Stimulated activated CD4-positive, alpha-beta T cell treated with anti-CD3 and anti-CD28 coated beads, Interleukin-4, amount 100 ng/mL, for 1 hour (primary cell): ENCODE measurements at places on chromosomes 12 and 14.
A peak's percentile ranks its signal among the peaks of the same experiment; 100 is the strongest.

GRCh38 chr12:21453312-21453852 lies 15.9 kb downstream of the PYROXD1 start:
- DNase-seq = no peak

DNA sequence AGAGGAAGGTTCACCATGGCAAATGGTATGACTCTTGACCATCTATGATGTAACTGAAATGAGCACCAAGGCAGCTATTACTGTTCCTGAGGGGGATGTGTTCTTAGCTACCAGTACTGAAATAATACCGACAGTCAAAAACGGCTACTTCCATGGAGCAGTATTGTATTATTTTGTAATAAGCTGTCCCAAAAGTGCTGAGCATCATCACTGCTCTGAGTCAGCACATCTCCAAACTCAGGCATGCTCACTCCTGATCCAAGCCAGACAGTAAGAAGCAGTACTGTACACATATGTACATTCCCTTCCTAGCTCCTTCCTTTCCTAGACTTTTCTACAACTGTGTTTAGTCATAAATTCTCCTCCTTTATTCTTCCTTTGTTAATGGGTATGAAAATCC lies 8.6 kb downstream of the VTI1B start:
- DNase-seq = no peak

DNA sequence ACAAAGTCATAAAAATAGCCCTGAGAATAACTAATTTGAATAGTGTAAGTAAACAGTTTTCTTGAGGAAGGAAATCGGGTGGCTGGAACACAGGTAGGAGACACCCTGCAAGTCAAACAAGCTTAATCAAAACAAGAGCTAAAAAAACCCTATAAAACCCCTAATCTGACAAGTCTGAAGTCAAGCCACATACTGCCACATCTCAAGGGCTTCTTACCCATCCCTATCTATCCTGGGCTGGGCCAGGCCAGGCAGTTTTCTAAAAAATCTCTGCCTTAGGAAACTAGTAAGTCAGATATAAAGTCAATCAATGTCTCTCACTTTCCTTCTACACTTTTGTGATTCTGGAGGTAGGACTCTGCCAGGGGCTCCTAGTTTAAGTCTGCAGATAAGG lies 15.3 kb downstream of the UBE2N start:
- no peak for DNase-seq

DNA sequence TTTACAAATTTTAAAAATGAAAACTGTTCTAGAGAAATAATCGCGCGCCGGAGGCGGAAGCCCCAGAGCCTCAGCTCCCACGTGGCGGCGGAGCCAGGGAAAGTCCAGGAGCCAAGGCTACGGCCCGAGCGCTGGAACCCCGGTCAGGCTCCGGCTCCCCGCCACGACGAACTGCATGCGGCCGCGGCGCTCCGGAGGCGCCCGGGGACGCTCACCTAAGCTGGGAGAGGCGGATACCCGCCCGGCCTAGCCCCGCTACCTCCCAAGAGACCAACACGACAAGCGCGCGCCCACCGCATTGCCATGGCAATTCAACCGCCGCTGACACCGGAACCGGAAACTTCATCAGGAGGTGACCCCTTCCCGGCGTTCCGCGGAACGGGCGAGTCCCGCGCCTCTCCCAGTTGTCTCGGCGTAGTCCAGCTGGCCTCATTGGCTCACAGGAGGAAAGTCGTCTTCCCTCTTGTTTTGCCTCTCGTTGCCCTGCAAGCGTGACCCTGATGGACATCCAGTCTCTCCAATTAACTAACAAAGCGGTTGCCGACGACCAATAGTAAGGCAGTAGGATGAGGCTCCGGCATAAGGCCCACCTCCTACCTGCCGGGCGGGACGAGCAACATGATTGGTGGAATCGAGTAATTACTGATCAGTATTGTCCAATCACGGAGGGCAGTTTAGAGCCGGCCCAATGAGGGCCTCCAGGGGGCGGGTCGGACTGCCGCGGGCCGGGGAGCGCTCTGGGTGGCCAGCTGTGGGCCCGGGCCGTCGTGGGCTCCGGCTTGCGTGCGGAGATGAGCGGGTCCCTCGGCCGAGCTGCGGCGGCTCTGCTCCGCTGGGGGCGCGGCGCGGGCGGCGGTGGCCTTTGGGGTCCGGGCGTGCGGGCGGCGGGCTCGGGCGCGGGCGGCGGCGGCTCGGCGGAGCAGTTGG lies at the start of gene GLRX5:
Gene GLRX5 (plus strand): TSS at position 752 of the 927 bp plus-strand sequence. CDS start 40 bp downstream, at position 792.
- DNase-seq = peak; percentile 95

DNA sequence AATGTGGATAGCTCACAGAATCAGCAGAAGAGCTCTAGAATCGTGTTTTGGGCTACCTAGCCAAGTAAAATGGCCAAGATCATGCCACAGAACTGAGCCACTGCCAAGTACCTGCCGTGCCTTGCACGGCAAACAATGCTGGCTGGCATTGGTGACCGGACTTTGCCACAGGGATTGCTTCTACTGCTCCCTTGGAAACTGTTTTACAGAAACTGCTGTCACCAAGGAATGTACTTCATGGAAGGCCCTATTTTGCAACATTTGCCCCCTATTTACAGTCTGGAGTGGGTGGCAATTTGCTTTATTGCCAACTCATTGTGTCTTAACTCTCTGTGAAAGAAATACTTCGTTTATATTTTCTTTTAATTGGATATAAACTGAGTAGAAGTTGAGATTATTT lies 49.0 kb downstream of the BORCS5 start:
- DNase-seq = no peak

- DNase-seq = no peak
Measured at GRCh38 chr12:119576118-119576810, 17.3 kb upstream of the TMEM233 start.

DNA sequence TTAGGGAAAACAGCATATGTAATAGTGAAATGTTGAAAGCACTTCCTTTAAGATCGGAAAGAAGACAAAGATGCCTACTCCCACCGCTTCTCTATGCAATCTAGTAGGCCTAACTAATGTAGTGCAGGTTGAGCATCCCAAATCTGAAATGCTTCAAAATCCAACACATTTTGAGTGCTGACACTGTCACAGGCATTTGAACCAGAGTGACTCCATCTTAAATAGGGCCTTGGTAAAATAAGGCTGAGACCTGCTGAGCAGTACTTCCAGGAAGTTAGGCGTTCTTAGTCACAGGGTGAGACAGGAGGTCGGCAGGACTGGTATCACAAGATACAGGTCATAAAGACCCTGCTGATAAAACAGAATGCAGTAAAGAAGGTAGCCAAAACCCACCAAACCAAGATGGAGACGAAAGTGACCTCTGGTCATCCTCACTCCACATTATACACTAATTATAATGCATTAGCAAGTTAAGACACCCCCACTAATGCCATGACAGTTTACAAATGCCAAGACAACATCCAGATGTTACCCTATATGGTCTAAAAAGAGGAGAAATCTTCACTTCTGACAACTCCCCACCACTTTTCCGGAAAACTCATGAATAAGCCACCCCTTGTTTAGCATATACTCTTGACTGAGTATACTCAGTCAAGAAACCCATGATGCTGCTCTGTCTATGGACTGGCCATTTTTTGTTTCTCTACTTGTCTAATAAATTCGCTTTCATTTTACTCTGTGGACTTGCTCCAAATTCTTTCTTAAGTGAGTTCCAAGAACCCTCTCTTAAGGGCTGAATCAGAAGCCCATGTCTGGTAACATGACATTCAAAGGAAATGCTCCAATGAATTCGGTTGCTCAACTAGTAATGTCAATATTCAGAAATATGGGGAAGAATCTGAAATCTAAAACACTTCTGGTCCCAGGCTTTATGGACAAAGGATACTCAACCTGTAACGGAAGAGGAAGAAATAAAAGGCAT lies 47.1 kb upstream of the MTERF2 start:
- no peak for DNase-seq

DNA sequence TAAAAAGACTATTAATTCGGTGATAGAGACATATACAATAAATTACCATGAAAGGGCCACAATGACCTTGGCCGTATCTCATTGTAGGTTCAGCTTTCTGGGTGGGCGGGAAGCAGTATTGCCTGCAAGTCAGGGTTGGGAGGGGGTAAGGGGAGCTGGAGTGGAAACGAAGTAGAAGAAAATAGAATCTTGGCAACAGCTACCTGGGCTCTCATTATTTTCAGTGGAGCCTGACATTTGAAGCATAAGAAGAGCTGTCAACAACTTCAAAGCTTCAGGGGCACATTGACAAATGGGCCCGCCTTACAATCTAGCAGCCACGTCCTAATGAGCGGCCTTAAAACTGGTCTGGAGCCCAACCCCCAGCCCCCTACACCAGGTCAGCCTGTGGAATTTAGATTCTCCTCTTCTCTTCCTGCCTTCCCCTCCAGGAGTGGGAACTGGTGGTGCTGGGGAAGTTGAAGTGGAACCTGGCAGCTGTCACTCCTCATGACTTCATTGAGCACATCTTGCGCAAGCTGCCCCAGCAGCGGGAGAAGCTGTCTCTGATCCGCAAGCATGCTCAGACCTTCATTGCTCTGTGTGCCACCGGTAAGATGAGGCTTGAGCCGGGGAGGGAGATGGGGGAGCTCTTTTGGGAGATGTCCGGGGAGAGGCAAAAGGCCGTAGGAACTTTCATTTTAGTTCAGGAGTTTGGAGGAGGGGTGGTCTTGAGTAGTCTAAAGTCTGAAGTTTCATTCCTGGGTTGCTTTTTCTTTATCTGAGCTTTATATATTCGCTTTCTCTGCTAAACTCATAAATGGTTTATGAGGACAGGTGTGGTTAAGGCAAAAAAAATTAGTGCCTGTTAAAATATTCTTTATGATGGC lies 5.0 kb downstream of the CCND2 start:
- DNase-seq = no peak

DNA sequence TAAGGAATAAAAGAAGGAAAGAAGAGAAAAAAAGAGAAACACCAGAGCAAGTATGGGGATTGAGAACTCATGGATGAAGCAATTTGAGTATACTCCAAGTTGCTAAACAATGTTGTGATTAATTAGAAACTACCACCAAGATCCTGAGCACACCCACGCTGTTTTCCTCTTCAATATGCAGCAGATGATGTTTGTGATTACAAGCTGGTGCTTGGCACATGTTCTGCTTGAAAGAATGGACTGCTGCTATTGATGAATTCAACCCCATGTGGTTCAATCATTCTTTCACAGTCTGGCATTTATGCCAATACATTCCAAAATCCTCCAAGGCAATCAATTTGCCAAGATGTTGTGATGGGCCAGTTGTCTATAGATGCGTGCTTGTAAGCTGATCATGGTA lies 146.8 kb downstream of the SLC2A13 start:
- DNase-seq = no peak

- no peak for DNase-seq
Measured at GRCh38 chr12:89424389-89424788, 72.1 kb upstream of the DUSP6 start.

DNA sequence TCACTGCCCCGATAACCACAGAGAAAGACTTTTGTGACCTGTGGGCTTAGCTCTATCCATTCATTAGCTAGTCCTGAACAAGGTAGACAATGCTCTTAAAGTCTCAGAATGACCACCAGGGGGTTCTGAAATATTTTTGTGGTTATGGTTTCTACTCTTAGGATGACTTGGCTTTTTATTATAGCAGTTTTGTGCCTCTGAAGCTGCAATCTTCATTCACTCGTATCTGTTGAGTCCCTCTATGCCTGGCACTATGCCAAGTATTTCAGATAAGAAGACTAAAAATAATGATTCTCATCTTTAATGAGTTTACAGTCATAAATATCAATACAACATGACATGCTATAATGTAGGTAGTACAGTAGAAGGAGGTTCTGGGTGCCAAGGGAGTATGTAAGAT lies 130.8 kb upstream of the TRHDE start:
- no peak for DNase-seq

DNA sequence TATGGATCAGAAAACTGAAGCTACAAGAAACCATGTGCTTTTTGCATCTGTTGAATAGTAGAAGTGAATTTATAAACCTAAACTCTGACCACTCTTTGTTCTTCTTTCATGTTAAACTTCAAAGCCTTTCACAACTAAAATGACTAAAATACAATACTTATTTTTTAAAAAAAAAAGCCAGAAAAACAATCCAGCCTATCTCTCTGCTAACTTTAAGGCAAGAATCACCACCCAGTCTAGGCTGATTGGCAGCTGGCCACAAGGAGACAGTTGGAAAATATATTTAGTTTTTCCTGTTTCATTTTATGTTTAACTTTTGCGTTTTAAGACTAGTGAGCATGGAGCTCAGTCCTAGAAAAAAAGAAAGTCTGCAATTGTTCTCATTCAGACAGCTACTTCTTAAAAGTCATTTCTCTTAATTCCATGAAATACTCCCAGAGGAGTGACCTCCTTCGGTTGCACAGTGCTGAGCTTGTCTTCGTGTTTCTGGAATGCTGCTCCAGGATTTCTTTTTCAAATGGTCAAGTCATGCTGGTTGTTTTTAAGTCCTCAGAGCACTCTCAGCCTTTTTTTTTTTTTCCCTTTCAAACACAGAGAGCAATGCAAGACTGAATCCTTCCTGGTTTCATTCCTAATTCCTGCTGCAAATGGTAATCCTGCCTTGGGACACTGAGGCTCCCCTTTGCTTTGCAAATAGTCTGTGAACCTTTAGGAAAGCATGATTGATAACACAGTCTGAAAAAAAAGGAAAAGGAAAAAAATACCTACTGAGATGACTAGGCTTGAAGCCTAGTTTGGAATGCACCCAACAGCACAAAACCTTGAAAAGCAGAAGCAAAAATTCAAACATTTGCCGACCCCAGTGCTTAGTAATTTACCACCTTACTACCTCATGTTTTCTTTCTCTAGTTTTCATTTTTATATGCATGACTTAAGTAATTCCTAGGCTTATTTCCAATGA lies 233.3 kb upstream of the DAAM1 start:
- no peak for DNase-seq

DNA sequence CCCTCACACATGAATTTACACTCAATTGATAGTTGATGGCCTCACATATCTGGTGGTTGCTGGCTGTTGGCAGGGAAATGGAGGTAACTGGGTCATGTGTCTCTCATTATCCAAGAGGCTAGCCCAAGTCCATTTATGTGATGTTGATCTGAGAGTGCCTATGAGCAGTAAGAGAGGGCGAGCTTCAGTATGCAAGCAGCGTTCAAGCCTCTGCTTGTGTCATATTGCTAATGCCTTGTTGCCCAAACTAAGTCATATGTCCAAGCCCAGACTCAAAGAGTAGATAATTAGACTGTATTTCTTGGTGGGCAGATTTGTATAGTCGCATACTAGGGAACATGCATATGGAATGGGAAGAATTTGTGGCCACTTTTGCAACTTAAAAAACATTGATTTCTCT lies 83.8 kb upstream of the DACT1 start:
- DNase-seq = no peak

GRCh38 chr14:102320033-102320660 lies 601 bp downstream of the ZNF839 start:
- peak; percentile 48 for DNase-seq

DNA sequence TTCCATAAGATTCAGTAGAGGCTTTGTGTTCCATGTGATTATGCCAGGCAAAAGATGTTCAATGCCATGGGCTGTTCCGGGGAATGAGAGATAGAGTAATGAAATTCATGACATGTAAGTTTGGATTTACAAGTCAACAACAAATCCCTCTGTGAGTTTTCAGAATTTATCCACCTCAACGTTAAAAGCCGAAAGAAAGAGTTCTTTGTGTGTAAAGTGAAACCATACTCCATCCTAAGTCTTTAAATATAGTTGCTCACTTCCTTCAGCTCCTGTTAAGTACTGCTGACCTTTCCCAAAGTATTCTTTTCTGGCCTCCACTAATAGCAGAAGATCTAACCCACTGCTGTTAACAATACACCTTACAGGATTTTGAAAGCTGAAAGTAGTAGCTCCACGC lies 190.0 kb downstream of the TMX1 start:
- DNase-seq = no peak
